ENCODE measurements at places on chromosomes 6 and 20.
A peak's percentile ranks its signal among the peaks of the same experiment; 100 is the strongest.

GRCh38 chr6:42410861-42411260 lies 40.9 kb downstream of the TRERF1 start:
- no peak for DNase-seq

- no peak for DNase-seq
Measured at GRCh38 chr6:66865771-66866170, 1158.7 kb upstream of the EYS start.

DNA sequence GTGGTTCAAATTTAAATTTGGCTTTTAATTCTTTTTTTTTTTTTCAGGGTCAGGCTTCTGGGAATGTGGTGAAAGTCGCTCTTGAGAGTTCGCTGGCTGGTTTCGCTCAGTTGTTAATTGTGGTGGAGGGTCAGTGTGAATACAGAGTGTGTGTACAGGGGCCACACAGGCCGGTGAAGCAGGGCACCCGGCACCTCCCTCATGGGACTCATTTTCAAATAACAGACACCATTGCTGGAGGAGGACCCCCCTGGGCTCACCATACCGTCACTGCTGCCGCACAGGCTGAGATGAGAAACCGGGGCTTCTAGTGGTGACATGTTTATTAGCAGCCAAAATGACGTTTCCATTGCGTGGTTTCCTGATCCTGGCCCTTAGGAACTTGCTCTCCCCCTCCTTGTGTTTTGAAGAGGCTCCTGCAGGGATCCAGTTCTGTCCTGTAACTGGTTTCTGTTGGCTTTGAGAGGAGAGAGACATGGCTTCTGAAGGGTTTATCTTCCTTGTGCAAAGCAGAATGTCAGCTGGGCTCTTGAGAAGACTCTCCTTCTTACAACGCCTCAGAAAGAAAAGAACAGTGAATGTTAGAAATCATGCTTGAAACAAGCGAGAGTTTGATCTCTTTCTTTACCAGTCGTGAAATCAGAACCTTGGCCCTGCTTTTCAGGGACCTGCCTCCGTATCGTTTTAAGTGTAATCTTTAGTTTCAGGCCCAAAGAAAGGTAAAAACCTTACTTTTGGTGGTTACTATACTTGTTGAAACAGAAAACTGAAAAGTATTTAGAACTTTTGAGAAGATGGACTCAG lies 37.8 kb downstream of the DUSP22 start:
- no peak for DNase-seq

GRCh38 chr6:36720251-36721141 lies 22.9 kb downstream of the RAB44 start:
- no peak for DNase-seq

GRCh38 chr6:24356310-24356973 lies 1.4 kb downstream of the DCDC2 start:
- DNase-seq = peak; percentile 29

GRCh38 chr20:25220810-25221591 lies 25.5 kb downstream of the ENTPD6 start:
- DNase-seq = no peak

- no peak for DNase-seq
Measured at GRCh38 chr6:92111386-92111785, 1308.0 kb downstream of the EPHA7 start.

- no peak for DNase-seq
Measured at GRCh38 chr6:150427843-150428242, 59.0 kb downstream of the IYD start.

GRCh38 chr20:46827718-46828458 lies 66.8 kb upstream of the EYA2 start:
- no peak for DNase-seq

- DNase-seq = no peak
Measured at GRCh38 chr6:64270083-64270482, 634.5 kb downstream of the PHF3 start.

GRCh38 chr6:2848851-2849250 lies 7.2 kb upstream of the SERPINB1 start:
- DNase-seq = no peak

DNA sequence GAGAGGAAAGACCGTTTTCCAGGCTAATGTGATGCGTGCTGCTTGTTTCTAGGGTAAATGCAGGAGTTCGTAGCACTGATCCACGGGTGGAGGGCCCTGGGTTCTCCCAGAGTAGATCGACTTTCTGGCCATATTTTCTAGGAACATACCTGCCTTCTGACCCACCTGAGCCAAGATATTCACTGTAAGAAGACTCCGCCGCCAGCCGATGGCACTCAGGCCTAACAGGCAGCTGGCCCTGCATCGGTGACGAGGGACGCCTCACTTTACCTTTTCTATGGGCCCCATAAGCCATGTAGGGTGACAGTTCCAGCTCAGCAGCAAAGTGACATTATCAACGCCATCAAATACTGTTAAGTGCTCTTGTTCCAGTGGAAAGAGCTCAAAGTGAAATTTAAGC lies 30.2 kb upstream of the FRMD1 start:
- DNase-seq = no peak

- DNase-seq = no peak
Measured at GRCh38 chr6:39610221-39610620, 115.0 kb downstream of the KIF6 start.

- DNase-seq = no peak
Measured at GRCh38 chr6:56279331-56280080, 32.1 kb upstream of the COL21A1 start.

DNA sequence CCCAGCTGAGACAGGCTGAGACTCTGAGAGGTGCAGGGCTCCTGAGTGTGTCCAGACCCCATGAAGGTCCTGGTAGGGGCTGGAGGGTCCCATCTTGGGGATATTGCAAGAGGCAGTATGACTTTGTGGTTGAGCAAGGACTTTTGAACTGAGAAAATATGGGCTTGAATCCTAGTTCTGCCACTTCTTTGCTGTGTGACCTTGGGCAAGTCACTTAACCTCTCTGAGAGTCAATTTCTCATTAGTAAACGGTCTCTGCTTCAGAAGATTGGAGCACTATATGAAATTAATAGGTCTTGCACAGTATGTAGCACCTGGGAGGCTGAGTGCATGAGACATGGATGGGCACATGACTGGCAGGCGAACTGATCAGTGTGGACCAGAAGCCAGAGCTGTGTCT lies 42.7 kb downstream of the TFEB start:
- DNase-seq = no peak

GRCh38 chr6:167150941-167151549 lies 6.7 kb downstream of the GPR31 start:
- DNase-seq = no peak

Measured in Caco-2 (cell line).